Activated B cell treated with CpG ODN at 0.5 μM for 24 hours (primary cell): ENCODE measurements at places on chromosomes 12 and 14.
A peak's percentile ranks its signal among the peaks of the same experiment; 100 is the strongest.

GRCh38 chr12:108214486-108214885 lies 85.4 kb downstream of the WSCD2 start:
- no peaks in the 10 kb centered on the region for H3K36me3 ChIP-seq
- H3K27me3 ChIP-seq = peaks cover 10% of the 10 kb centered on the region
- no peak overlapping the region for H3K4me3 ChIP-seq
- H3K27ac ChIP-seq = no peak overlapping the region

GRCh38 chr12:65891219-65891618 lies 66.9 kb downstream of the HMGA2 start:
- H3K27ac ChIP-seq = no peak overlapping the region
- H3K27me3 ChIP-seq = peaks cover 12% of the 10 kb centered on the region
- peaks cover 3% of the 10 kb centered on the region for H3K4me1 ChIP-seq
- no peaks in the 10 kb centered on the region for H3K36me3 ChIP-seq
- no peak for DNase-seq

DNA sequence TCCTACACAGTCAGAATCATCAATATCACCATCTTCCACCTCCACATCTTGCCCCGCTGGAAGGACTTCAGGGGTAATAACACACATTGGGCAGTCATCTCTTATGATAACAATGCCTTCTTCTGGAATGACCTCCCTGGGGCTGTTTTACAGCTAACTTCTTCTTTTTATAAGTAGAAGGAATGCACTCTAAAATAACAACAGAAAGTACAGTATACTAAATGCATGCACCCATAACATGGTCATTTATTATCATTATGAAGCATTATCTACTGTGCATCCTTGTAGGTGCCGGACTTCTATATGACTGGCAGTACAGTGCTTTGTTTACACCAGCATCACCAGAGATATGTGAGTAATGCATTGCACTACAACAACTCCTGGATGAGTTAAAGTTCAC lies 19.0 kb upstream of the NUAK1 start:
- no peak for DNase-seq
- no peaks in the 10 kb centered on the region for H3K36me3 ChIP-seq
- no peak overlapping the region for H3K27ac ChIP-seq
- H3K27me3 ChIP-seq = peaks cover 18% of the 10 kb centered on the region
- no peaks in the 10 kb centered on the region for H3K4me1 ChIP-seq

DNA sequence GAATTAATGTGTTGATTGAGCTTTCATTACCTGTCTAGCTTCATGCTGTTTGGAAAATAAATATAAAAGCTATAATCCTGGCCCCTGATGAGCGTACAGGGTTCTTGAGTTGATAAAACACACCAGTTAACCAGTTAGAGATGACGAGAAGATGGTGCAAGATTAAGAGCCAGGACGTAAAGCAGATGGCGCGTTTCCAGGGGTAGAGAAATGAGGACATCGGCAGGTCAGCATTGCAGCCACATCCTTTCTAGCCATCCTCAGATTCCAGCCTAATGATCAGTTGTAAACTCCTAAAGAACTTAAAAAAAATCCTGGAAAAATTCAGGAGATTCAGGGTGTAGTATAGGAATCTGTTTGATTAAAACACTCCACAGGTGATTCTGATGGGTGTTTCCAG lies 203.7 kb downstream of the CACNA1C start:
- H3K4me3 ChIP-seq = no peak overlapping the region
- peaks cover 7% of the 10 kb centered on the region for H3K4me1 ChIP-seq
- DNase-seq = no peak
- H3K27me3 ChIP-seq = no peaks in the 10 kb centered on the region

DNA sequence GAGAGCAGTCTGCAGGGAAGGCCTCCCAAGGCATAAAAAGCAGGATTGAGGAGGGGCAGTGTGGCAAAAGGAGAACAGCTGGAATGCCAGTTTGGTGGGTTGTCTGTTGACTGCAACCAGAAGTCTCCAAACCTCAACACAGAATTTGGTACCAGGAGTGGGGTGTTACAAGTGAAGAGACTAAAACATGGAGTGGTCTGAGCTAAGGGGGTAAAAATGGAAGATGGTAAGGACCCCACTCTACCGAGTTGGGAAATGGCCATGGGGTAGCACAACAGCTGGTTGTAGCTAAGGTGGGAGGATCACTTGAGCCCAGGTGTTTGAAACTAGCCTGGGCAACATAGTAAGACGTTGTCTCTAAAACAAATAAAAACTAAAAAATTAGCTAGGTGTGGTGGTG lies 17.8 kb upstream of the KLC1 start:
- no peak overlapping the region for H3K4me3 ChIP-seq
- H3K36me3 ChIP-seq = peaks cover 3% of the 10 kb centered on the region
- peaks cover 18% of the 10 kb centered on the region for H3K4me1 ChIP-seq
- no peak for DNase-seq
- H3K27ac ChIP-seq = no peak overlapping the region

- no peaks in the 10 kb centered on the region for H3K36me3 ChIP-seq
- H3K27ac ChIP-seq = no peak overlapping the region
- no peak overlapping the region for H3K4me3 ChIP-seq
- no peaks in the 10 kb centered on the region for H3K27me3 ChIP-seq
These were observed 3.4 kb downstream of the KLRB1 start for GRCh38 chr12:9604287-9604686.

DNA sequence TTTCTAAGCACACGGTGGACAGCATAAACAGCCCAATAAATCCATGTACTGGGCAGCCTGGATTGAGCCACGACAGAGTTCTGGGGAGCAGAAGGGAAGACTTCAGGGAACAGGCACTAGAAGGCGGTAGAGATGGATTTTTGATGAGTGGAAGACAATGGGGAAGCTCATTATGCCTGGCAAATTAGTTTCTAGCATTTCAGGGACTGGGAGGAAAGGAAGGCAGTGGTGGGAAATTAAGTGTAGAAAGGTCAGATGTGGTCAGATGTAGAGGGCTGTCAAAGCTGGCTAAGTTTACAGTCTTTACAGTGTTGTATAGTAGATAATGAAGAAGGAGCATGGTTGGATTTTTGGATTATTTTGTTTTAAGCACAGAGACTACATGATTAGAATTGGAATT lies 9.2 kb downstream of the EGLN3 start:
- H3K36me3 ChIP-seq = no peaks in the 10 kb centered on the region
- H3K27me3 ChIP-seq = peaks cover 2% of the 10 kb centered on the region
- H3K4me1 ChIP-seq = no peaks in the 10 kb centered on the region
- H3K27ac ChIP-seq = no peak overlapping the region
- DNase-seq = no peak

DNA sequence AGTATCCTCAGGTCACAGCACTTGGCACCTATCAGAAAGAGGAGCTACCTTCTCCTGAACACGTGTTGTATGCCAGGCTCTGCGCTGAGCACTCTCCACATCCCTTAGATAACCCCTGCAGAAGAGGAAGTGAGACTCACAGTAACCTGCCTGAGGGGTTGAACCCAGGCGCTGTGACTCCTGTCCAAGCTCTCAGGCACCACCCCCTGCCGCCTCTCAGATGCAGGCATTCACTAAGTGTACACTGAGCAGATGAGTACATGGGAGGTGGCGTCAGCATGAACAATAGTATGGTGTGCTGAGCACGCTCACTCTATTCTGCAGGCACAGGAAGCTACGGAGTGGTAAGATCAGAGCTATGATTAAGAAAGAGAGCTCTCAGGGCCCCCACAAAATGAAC lies 21.0 kb upstream of the RIC8B start:
- no peak overlapping the region for H3K27ac ChIP-seq
- H3K4me1 ChIP-seq = peaks cover 18% of the 10 kb centered on the region
- H3K4me3 ChIP-seq = peak overlapping the region; percentile 25
- peak; percentile 33 for DNase-seq

- H3K36me3 ChIP-seq = peaks cover 54% of the 10 kb centered on the region
- H3K27ac ChIP-seq = no peak overlapping the region
- H3K27me3 ChIP-seq = no peaks in the 10 kb centered on the region
- H3K4me1 ChIP-seq = no peaks in the 10 kb centered on the region
- no peak overlapping the region for H3K4me3 ChIP-seq
These were observed 89.5 kb downstream of the FBXO33 start for GRCh38 chr14:39342768-39343167.

GRCh38 chr14:50594577-50595316 lies 34.8 kb downstream of the ATL1 start:
- H3K27ac ChIP-seq = no peak overlapping the region
- peaks cover 2% of the 10 kb centered on the region for H3K36me3 ChIP-seq
- no peak for DNase-seq
- H3K4me3 ChIP-seq = no peak overlapping the region
- no peaks in the 10 kb centered on the region for H3K4me1 ChIP-seq

DNA sequence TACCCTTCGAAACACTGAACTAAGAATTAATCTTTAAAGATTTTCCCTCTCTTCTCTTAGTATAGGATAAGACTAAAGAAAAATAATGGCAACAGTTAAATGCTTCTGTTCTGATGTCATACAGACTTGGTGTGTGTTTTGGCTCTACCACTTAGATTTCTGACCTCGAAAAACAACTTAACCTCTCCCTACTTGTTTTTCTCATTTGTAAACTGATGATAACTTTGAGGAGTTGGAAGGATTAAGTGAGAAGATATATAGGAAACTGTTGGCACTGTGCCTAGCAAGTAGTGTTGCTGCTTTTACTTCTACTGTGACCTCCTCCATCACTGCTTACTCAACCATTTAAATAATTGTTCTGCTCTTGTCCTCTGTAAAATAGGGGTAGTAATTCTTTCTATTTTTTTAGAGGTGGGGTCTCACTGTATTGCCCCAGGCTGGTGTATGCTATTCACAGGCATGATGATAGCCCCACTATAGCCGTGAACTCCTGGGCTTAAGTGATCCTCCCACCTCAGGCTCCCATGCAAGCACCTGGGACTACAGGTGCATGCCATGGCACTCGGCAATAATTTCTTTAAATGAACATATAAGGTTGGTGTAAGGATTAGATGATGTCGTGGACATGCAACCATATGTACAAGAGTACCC lies 22.4 kb downstream of the PALS1 start:
- no peaks in the 10 kb centered on the region for H3K27me3 ChIP-seq
- H3K27ac ChIP-seq = no peak overlapping the region
- H3K36me3 ChIP-seq = no peaks in the 10 kb centered on the region
- H3K4me3 ChIP-seq = no peak overlapping the region
- H3K4me1 ChIP-seq = peaks cover 3% of the 10 kb centered on the region
